ENCODE measurements at places on chromosomes 5 and 9.

DNA sequence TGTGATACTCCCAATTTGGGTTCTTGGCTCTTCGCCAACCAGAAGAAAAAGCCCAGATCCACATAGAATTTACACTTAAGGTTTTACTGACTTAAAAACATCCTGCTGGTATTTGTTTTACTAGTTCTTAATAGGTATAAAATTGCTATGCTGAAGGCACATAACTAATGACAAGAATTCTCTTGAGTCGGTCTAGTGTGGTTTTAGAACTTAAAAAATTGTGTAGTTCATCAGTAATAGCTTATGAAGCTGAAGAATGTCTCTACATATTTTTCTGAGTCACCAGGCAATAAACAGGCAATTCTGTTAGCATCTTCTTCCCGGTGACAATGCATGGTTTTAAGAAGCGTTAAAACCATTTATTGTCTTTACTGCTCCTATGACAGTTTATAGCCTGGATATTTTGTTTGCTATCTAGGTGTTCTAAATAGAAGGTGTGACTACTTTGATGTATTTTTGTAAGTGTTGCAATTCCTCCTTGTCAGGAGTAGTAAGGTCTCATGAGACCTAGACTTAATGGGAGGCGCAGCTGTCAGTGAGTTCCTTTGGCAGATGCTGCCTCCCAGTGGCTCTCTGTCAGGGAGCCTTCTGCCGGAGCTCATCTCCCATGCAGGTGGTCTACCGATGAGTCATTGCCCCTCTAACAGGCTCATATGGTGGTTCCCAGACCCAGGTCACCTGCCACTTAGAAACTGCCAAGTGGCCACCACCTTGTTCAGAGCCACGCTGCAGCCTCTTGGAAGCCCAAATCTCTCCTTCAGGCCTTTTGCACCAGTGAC, 173.8 kb downstream of the MAST4 start:
- DNase-seq, result peak; percentile 7

- DNase-seq, result peak; percentile 83
Observed at GRCh38 chr9:70133253-70134208, 89.9 kb downstream of the MAMDC2 start.

DNA sequence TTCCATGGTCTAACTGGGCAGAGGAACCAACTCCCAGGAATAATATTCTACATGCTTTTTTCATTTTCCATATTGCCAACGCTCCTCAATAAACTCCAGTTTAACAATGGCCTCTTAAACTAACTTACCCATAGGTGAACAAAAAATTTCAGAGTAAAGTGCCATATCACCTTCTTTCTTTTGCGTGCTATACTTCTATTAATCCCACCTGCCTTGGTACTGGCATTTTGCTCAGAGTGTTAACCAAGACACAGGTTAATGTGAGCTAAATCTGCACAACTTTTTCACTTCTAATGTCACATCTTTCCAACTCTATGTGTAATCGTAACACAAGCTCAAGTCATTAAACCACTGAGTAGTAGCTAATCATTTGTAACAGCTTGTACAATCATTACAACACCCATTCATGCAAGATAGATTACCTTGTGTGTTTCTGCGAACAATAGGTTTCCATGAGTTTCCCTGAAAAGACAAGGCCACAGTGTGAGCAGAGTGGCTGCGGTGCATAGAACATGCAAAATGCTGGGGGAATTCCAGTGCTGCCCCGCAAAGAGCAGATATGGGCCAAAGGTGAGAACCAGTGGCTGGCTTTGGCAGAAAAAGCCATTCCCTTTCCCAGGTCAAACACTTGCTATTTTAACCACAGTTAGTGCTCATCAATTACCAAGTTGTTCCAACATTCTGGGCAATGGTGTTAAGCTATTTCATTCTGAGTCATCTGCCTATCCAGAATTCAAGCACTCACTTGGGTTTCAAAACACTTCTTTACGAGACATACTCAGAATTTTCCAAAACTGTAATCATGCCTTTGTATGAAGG, 42.8 kb downstream of the TIMD4 start:
- DNase-seq, result no peak

DNA sequence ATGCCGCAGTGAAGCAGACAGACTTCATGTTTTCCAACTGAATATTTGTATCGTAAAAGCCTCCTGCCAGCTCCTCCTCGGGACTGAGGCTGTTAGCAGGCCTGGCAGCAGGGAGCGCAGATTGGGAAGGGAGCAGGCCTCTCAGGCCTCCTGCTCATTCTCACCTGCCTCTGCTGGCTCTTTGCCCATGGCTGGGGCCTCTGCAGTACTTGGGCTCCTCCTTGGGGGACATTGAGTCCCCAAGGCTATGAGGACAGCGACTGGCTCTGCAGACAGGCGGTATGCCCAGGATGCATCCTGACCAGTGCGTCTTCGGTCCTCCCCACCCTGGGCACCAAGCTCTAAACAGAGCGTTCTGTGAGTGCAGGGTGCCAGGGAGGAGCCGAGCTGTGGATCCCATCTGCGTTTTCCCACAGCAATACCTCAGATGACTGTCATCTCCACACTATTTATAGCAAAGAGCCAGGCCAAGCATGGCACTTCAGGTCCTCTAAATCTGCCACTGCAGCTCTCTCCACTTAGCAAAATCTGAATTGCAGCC, 38.7 kb downstream of the TSTD2 start:
- no peak for DNase-seq

DNA sequence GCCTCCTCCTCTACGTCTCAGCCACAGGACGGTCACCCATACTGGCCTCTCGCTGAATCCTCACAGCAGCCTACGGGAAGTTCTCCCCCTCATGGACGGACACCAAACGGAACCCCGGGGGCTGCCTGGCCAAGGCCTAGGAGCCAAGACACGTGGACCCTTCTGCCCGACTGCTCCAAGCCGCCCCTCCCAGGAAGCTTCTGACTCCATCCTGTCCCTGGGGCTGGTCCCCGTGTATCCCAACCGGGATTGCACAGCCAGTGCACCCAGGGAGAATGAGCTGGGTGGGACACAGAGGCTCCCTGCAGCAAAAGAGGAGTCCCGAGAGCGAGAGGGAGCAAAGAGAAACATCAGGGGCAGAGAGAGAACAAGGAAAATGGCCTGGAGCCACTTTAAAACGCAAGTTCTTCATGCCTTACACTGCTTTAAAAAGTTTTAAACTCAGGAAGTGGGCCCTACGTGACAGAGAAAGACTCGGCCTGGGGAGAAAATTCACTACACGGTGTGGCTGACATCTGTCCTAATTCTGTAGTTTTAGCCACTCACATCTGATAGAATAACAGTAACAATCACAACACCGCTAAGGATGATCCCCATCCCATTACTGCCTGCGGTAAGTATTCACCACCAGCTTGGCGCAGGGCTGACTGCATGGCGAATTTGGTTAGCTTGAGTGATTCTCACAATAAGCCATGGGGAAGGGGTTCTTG, 3.0 kb downstream of the FAM78A start:
- no peak for DNase-seq

DNA sequence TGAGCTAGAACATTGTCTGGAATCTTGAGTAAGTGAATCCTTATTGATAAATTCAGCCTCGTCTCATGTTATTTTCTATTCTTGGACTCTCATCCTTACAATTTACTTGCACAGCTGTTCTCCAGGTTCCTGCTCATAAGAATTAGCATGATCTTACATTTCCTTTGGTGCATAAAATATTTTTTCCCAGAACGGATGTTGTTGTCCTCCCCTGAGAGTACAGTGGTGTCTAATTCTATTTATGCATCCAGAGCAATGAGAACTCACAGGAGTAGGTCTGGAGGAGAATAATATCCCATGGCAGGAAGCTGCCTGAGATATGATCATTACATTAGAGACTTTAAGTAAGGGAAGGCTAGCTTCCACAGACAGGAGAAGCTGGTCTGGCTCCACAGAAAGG, 178.4 kb upstream of the MAST4 start:
- no peak for DNase-seq

Data from amniotic epithelial cell (primary cell).